Glomerular endothelial cell (primary cell): ENCODE measurements at places on chromosomes 5 and 9. TPM values are rescaled to one million over a fixed set of nuclear protein-coding genes. Genes with fewer than 3 reads are reported as not detected.

Gene SPOCK1
- total RNA-seq, result 11.8 and 24.4 TPM in 2 replicates

Gene MLANA
- total RNA-seq, result not detected in 2 replicates

Gene ASS1
- 1.3 and 6.2 TPM in 2 replicates for total RNA-seq

Gene KIAA1191
- 154 and 160 TPM in 2 replicates for total RNA-seq

Gene ZNF782
- 2.6 and 4.2 TPM in 2 replicates for total RNA-seq
